ENCODE measurements at places on chromosomes 1 and 21. TPM values are rescaled to one million over a fixed set of nuclear protein-coding genes. Genes with fewer than 3 reads are reported as not detected.

DNA sequence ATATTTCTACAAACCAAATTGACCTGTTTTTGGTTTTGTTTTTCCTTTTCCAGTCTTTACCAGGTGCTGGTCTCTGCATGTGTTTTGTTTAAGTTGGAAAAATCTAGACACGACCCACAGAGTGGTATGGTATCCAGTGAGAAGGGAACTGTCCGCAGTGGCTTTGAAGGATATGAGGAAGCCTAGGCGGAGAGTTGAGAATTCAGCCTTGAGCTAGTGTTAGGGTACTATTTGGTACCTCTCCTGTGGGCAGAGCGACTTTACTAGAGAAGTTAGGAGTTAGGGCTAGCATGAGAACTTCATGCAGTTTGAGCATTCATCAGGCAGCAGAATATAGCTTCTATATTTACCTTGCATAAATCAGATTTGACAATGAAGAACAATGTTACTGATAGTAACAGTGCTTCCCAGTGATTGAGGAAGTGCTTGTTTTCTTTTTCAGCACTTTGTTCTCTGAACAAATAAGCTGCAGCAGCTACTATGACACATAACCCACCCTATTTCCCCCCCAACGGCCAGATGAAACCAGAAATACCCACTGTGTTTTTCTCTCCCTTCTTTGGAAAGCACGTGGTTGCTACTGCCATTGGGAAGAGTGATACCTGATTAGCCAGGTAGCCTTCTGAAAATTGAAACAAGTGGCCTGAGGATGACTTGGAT lies 19.0 kb downstream of the MRPS6 start:
- peak; percentile 81 for DNase-seq

DNA sequence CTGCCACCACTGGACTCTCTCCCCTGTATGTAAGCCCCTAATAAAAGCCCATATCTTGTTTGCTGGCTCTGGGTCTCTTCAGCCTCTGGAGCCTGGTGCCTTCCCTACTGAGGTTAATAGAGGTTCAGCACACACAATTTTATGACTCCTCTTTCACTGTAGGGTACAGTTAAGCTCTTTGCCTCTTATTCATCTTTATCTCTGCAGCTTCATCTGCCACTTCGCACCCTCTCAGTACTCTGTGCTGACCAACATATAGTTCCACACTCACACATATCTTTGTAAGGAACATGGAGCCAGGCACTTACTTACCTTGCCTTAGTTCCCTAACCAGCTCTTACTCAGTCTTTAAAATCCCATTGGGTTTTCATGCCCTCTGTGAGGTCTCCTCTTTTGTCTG lies 4.5 kb downstream of the BTBD8 start:
- no peak for DNase-seq

DNA sequence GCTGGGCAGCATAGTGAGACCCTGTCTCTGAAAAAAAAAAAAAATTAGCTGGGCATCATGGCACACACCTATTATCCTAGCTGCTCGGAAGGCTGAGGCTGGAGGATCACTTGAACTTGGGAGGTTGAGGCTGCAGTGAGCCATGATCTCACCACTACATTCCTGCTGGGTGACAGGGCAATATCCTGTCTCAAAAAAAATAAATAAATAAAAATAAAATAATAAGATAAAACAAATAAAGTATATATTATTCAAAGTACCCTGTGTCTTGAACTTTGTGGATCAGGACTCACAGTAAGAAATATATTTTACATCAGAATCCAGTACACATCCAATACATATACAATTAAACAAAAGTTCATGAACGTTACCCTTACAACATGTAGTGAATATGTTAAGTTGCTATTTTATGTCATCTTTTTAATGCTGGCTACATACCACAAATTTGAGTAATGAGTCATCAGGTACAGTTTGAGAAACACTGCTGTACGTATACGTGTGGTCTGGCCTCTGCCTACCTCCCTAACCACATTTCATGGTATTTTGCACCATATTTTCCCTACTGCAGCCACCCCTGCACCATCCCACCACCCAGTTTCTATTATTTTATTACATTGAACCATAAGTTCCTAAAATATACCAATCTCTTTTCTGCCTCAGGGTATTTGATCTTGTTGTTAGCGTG lies 4.4 kb downstream of the NME7 start:
- DNase-seq, result peak; percentile 56

DNA sequence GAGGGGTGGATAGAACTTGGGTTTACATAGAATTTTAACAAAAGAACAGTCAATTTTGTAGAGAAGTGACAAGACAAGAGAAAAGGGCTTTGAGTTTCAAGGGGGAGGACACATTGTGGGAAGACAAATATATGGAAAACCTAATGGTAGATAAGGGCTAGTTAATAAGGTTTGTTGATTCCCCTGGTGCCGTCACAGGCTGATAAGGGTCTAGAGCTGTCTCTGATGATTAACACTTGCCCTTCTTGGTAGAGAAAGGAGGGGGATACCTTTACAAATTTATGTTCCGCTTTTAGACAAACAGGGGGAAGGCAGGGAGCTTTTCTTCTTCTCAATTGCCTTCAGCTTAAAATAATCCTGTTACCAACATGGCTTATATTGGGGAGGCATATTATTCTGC lies 124.3 kb downstream of the ETS2 start:
- DNase-seq, result no peak

- no peak for DNase-seq
Observed at GRCh38 chr1:16165073-16165364, 9.2 kb upstream of the EPHA2 start.

DNA sequence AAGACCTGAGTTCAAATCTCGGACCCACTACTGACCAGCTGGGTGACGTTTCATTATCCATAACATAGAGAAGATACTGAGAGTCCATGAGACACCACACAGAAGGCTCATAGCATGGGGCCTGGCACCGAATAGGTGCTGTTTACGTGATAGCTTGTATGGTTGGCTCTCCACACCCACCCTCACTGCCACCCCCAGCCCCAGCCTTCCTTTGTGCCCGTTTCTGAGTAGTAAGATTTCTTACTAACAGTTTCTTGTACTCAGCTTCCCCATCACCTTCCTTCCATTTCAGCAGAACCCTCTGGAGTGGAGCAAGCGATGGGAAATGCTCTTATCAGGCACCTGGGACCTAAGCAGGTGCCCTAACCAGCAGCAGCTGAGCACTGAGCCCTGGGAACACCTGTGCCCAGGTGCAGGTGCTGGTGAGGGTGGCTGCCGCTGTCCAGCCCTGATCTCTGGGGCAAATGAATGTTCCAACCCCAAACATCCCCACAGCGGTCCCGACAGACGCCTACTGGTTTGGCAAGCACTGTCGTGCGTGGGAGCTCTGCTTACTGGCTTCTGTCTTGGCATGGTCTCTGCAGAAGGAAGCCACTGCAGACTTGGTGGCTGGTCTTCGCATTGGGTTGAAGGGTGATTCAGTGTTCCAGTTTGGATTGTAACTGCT lies 225.4 kb downstream of the CAMTA1 start:
- no peak for DNase-seq

DNA sequence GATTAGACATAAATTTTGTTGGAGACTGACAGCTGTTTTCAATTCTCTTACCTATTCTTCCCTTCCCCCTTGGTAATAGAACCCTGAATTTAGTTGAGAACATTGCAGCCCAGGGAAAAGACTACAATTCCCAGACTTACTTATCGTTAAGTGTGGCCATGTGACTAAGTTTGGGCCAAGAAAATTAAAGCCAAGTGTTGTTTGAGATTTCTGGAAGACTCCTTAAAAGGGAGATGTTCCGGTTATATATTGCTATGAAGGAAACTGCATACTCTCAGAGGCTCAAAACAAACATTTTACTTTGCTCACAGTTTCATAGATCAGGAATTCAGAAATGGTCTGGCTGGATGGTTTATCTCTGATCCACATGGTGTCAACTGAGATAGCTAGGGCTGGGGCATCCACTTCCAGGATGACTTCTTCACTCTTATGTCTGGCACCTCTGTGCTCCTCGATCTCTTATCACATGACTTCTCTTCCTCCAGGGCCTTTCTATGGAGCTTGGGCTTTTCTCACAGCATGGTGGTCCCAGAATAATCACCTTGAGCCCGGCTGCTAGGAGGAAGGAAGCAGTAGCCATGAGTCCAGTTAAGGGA lies 22.4 kb upstream of the CD34 start:
- no peak for DNase-seq

DNA sequence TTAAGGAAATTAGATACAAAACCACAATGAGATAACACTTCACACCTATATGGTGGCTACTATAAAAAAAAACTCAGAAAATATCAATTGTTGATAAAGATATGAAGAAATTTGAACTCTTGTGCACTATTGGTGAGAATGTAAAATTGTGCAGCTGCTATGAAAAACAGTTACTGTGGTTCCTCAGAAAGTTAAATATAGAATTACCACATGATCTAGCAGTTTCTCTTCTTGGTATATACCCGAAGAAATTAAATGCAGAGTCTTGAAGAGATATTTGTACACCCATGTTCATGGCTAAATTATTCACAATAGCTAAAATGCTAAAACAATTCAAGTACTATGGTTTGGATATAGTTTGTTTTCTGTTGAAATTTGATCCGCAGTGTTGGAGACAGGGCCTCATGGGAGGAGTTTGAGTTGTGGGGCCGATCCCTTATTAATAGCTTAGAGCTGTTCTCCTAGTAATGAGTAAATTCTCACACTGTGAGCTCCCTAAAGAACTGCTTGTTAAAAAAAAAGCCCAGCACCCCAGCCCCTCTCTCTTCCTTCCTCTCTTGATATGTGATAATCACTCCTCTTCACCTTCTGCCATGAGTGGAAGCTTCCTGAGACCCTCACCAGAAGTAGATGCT lies 1412.1 kb downstream of the PLA2G4A start:
- DNase-seq, result no peak

- peak; percentile 36 for DNase-seq
Observed at GRCh38 chr1:17274186-17275170, 25.6 kb downstream of the PADI3 start.

GRCh38 chr21:23686737-23687523 lies 1920.4 kb downstream of the MRPL39 start:
- no peak for DNase-seq

GRCh38 chr1:29501227-29501976 lies 265.1 kb downstream of the PTPRU start:
- DNase-seq, result no peak

- no peak for DNase-seq
Observed at GRCh38 chr1:20987831-20988825, 188.6 kb downstream of the EIF4G3 start.

DNA sequence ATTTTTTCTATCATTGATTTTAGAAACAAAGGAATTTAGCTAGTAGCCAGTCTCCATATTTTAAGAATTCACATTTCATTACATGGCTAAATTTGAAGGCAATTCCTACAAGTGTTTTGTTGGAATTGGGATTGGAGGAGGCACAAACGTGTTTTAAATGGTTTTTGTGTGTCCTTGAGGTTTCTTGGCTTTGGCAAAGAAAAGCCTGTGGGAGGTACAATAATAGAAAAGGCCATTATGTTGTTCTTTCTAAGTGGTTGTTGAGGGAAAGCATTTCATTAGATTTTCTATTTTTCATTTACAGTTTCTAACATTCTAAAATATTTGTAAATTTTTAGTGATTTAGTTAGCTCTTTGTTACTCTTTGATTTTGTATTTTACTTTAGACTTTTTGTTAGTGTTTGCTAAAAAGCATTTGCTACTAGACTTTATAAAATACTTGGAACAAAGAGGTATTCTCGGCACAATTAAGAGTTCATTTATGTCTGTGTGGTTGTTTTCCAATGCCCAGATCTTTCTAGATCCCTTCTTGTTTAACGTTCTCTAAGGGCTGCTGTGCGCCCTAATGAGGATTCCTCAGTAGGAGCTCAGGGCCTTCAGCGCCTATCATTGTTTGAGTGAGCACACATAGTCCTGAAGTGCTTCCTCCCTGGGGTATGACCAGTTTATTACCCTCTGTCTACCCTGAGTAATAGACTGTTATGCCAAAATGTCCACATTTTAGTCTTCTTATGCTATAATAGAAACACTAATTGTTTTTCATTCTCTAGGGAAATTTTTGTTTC lies 70.0 kb upstream of the KIAA1614 start:
- DNase-seq, result no peak

DNA sequence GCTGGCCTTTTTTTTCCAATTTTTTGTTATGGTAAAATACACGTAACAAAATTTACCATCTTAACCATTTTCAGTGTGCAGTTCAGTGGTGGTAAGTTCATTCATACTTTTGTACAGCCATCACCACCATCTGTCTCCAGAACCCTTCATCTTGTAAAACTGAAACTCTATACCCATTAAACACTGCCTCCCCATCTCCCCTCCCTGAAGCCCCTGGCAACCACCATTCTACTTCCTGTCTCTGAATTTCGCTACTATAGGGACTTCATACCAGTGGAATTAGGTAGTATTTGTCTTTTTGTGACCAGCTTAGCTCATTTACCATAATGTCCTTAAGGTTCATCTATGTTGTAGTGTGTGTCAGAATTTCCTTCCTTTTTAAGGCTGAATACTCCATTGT lies 8.7 kb downstream of the PKNOX1 start:
- DNase-seq, result peak; percentile 30

DNA sequence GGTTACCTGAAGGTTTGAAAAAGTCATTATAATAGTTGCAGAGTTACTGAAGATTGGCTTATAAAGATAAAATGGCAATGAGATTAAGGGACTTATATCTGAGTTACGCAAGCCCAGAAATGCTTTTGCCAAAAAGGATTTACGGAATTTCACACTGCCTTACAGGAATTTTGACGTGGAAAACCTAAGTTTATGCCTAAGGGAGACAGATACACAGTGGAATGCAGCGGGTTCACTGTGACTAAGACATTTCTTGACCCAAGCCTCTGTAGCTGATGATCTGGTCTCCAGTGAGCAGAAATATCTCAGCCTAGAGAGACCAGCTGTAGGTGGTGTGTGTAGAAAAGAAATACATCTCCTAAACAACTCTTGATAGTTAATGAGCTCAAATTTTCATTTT lies 10.1 kb upstream of the EXO1 start:
- no peak for DNase-seq

DNA sequence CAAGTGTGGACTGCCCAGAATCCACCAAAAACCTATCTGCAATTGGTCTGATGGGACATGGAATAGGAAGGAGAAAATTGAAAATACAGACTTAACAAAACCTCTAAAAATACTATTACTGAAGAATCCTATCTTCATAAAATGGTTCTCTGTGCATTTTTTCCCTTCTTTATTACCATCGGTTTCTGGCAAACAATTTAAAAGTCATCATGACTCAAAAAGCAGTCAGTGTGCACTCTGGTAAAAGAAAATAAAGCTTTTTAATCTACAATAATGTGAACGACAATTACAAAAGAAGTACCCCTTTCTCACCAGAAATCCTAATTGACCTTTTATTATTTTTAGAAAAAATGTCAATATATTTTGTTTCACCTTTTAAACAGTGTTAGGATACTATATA lies 186.3 kb downstream of the TPR start:
- DNase-seq, result no peak

- no peak for DNase-seq
Observed at GRCh38 chr1:113095790-113096455, 22.9 kb downstream of the LRIG2 start.

The GLRX2 gene
- 21.5 TPM for total RNA-seq

The SMG7 gene
- 42.1 TPM for total RNA-seq

The STK40 gene
- 35.2 TPM for total RNA-seq

The TDRD5 gene
- total RNA-seq, result not detected

The CLDN17 gene
- not detected for total RNA-seq

The NES gene
- 269 TPM for total RNA-seq

The RBM11 gene
- total RNA-seq, result not detected

The SPRR2G gene
- total RNA-seq, result not detected

The B3GALNT2 gene
- total RNA-seq, result 30.0 TPM

The TGFBR3 gene
- total RNA-seq, result 13.4 TPM

The FCRL6 gene
- not detected for total RNA-seq

The MMP23B gene
- total RNA-seq, result 5.3 TPM

The PGLYRP4 gene
- total RNA-seq, result not detected

The INAVA gene
- total RNA-seq, result 0.42 TPM

The SLC19A1 gene
- 54.6 TPM for total RNA-seq

The TNNI3K gene
- not detected for total RNA-seq

Measured in endothelial cell of umbilical vein (primary cell).